ENCODE measurements at places on chromosomes 12 and 14.

GRCh38 chr12:42862055-42862454 is 272.5 kb upstream of the PRICKLE1 start:
- DNase-seq = no peak

DNA sequence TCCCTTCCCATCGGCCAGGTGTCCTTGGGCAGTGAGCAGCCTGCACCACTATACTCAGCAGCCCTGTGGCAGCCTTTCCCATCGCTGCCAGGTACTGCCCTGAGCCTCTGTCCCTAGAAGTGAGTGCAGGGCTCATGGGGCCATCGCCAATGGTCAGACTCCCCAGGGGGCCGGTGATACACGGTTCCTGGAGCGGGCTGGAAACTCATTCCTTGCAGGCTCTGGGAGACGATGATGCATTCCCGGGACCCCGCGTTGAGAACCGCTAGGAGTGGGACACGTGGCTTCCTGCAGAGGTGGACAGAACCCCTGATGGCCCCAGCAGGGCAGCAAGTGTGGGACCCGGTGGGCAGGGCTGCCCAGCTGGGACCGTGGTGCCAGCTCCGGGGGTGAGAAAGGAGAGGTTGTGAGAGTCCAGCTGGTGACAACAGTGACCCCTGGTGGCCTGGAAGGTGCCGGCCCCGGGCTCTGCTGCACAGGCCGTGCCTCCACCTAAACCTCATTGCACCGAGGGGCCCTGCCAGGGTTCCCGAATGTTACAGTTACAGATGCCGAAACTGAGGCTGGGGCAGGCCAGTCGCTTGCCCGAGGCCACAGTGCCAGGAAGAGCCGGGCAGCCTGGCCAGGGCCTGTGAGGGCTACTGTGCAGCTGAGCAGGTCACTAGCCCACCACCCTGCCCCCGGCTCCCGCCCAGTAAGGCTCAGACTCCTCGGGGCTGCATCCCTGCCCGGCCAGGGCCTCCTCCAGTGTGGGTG is 33.8 kb downstream of the FBRSL1 start:
- DNase-seq = peak; percentile 37

GRCh38 chr12:82919388-82920054 is 232.8 kb downstream of the TMTC2 start:
- no peak for DNase-seq

- DNase-seq = no peak
These were observed 161.0 kb downstream of the ALX1 start for GRCh38 chr12:85441025-85441424.

DNA sequence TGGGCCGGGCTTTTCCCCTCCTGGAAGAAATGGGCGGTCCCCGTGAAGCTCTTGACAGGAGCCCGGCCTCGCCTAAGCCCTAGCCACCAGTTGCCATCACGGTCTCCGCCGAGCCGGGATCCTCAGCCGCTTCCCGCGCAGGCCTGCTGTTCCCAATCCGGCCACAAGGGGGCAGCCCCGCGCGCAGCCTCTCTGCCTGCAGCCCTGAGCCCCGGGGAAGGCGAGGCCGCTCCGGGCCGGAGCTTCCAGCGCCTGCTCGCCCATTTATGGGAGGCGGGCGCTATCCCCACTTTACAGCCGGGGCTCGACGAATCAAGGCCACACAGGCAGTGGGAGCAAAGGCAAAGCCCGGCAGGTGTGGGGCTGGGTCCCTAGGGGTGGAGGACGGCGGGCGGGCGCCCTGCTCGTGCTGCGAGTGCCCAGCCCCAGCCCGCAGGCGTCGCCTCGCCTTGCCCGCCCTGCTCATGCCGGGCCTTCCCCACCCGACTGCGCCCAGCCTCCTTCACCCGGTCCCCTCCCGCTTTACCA is 61.5 kb downstream of the LGMN start:
- no peak for DNase-seq

- DNase-seq = no peak
These were observed 418.6 kb downstream of the PDZRN4 start for GRCh38 chr12:41606468-41607445.

- DNase-seq = no peak
These were observed 423.2 kb downstream of the ATP23 start for GRCh38 chr12:58364389-58365086.

DNA sequence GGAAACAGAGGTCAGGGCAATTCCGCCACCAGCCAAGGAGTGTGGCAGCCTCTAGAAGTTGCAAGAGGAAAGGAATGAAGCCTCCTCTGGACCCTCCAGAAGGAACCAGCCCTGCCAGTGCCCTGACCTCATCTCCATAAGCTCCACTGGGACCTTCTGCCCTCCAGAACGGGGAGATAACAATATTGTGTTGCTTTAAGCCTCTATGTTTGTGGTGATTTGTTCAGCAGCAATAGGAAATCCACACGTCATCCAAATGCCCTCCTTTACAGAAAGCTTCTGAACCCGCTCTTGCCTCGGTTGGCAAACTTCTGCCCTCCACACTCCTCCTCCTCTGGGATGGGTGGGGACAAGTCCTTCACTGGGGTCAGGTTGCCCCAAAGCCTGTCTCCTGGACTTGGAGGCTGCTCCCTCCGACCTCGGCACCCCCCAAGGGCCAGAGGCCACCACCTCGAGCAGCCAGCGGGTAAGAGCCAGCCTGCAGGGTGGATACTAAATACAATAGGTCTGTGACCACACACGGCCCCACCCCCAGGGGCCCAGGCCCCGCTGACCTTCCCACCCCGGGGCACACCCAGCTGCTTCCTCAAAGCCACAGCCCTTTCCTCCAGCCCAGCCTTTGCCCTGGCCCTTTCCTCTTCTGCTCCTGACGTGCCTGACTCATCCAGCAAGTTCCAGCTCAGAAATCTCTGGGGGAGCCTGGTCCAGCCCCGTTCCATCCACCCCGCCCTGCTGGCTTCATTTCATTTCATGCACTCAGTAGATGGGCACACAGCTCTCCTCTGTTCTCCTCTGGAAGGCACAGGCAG is 58.7 kb upstream of the NCOR2 start:
- peak; percentile 44 for DNase-seq

- peak; percentile 55 for DNase-seq
These were observed 358.4 kb downstream of the DPF3 start for GRCh38 chr14:72535485-72535884.

DNA sequence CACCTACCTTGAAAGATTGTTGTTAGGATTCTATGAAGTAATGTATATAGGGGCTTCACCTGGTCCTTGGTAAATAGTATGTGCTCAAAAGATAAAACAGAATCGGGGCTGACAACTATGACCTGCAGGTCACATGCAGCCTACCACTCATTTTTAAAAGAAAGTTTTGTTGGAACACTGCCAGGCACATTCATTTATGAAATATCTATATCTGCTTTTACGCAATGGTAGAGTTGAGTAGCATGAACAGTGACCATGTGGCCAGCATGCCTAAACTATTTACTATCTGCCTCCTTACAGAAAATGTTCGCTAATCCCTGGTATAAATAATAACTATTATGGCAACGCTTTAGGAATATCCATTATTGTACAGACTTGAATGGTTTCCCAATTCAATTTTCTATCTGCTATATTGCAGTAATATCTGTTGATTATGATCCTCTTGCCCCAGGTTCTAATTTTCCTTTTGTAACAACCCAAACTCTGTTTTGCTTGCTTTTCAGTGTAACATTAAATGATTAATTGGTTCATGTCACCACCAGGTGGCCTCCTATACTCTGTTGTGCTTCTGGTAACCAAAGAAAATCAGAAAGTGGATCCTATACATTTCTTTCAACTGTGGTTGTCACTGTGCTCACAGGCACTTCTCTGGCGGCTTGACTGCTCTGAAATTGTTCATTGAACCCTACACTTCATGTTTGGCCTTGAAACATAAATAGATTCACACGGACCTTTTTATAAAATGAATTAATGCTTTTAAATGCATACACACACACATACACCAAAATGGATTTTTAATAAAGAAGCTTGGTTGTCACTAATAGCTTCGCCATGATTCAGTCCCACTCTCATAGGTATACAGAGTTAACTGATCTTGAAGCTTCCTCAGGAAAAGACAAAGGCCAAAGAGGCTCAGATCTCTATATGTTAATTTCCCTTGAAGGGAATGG is 227.7 kb upstream of the NPAS3 start:
- peak; percentile 55 for DNase-seq

Data from hematopoietic multipotent progenitor cell (in vitro differentiated cells).